Stimulated activated CD8-positive, alpha-beta memory T cell treated with anti-CD3 and anti-CD28 coated beads, Interleukin-4, amount 100 ng/mL, for 1 hour (primary cell): ENCODE measurements at places on chromosomes 16 and 17.

DNA sequence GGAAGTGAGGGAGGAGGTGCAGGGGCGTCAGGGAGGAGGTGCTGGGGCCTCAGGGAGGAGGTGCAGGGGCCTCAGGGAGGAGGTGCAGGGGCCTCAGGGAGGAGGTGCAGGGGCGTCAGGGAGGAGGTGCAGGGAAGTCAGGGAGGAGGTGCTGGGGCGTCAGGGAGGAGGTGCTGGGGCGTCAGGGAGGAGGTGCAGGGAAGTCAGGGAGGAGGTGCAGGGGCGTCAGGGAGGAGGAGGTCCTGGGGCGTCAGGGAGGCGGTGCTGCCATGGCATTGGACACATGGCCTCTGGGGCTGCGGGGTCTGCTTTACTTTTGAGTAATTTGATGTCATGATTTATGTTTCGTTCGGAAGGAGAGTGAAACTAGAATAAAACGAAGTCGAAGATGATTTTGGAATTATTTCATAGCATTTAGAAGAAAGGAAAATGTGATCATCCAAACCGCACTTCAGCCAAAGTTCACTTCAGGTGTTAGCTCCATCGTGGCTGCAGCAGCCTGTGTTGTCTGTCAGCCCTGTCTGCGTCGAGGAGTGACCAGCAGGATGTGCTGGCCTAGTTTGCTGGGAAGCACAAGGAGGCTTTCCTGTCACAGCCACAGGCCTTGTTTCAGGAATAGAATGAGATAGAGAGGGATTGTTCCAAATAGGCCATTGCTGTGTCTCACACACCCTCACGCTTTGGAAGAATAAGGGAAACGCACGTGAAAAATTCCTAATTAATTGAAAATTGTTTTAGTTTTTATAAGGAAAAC lies 42.8 kb downstream of the RAB11FIP3 start:
- DNase-seq, result no peak

GRCh38 chr16:79721270-79721669 lies 120.7 kb upstream of the MAF start:
- DNase-seq, result no peak

GRCh38 chr16:84553873-84554399 lies 49.5 kb upstream of the MEAK7 start:
- DNase-seq, result no peak

DNA sequence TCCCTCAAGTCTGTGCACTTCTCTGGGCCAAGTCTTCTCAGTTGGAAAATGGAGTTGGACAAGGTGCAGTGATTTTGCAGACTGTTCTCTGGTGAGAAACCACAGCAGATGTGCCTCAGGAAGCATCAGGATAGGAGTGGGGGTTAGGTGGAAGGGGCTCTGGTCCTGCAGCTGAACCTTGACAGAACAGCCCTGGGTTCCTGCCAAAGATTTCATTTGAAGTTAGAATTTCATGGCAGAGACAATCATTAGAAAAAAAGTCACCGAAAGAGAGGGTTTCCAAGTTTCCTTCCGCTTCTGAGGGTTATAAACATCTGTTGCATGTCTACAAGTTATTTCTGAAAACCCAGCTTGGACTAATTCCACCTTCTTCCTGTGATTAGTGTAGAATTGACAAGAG lies 80.4 kb upstream of the IRX3 start:
- DNase-seq, result no peak

- no peak for DNase-seq
Measured at GRCh38 chr16:88761830-88762229, 23.2 kb downstream of the PIEZO1 start.

GRCh38 chr16:63488955-63489354 lies 1452.7 kb upstream of the CDH8 start:
- no peak for DNase-seq

DNA sequence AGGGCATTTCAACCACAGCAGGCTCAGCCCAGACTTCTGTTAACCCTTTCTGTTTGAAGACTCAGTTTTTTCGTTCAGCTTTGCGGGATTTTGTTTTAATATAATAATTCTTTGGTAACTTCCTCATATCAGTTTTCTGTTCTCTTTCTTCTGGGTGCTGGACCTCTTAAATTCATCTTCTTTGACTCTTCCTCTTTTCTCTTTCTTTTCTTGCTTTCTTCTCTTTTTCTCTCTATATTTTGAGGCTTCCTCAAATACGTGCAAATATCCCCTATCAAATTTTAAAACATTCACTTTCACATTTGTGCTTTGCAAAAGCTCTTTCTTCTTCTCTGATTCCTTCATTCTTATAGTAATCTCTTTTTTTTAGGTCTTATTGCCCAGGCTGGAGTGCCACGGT lies 136.3 kb downstream of the HS3ST3B1 start:
- DNase-seq, result no peak

GRCh38 chr16:47613251-47613650 lies 152.1 kb downstream of the PHKB start:
- no peak for DNase-seq

- DNase-seq, result no peak
Measured at GRCh38 chr17:28124962-28125361, 82.5 kb downstream of the NLK start.

GRCh38 chr17:63649813-63650212 lies 27.6 kb downstream of the MAP3K3 start:
- no peak for DNase-seq

- DNase-seq, result no peak
Measured at GRCh38 chr16:78116946-78117345, 17.5 kb downstream of the WWOX start.

- no peak for DNase-seq
Measured at GRCh38 chr16:57999366-57999970, 1.0 kb downstream of the ZNF319 start.

- DNase-seq, result no peak
Measured at GRCh38 chr16:75073545-75074303, 42.9 kb downstream of the LDHD start.

DNA sequence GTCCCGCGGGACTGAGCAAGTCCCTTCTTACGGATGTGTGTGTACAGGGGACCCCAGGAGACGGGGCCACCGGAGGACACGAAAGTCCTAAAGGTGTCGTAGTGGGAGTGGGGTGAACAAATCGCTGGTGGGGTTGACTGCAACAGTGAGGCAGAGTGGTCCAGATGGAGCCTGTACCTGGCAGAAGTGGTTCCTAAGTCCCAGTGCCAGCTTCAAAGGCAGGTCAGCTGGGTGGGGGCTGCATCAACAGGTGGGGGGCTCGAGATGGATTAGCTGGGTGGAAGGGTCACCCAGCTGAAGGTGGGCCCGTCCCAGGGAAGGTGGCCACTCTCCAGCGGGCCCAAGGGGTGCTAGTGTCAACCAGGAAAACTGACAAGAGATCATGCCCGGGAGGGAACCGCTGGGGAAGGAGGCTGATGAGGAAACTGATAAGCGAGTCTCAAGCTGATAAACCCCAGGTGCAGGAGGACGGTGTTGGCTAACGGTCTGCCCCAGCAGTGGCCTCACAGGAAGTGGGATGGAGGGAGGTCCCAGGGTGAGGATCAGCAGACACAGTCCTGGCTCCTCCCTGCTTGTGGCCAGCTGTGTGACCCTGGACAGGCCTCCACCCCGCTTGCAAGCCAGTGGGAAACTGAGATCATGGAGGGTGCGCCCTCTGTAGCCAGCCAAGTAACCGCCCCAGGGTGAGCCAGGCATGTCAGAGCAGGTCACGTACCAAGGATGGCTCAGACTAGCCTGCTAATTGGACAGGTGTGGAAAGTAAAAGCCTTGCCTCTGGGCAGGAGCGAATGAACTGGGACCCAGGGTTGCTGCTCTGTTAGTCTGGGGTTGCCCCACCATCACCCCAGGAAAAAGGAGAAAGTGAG lies 1.0 kb downstream of the ORAI3 start:
- DNase-seq, result no peak

- DNase-seq, result no peak
Measured at GRCh38 chr17:50209472-50210239, 8.2 kb upstream of the COL1A1 start.

GRCh38 chr16:51952500-51952899 lies 594.4 kb downstream of the TOX3 start:
- no peak for DNase-seq

DNA sequence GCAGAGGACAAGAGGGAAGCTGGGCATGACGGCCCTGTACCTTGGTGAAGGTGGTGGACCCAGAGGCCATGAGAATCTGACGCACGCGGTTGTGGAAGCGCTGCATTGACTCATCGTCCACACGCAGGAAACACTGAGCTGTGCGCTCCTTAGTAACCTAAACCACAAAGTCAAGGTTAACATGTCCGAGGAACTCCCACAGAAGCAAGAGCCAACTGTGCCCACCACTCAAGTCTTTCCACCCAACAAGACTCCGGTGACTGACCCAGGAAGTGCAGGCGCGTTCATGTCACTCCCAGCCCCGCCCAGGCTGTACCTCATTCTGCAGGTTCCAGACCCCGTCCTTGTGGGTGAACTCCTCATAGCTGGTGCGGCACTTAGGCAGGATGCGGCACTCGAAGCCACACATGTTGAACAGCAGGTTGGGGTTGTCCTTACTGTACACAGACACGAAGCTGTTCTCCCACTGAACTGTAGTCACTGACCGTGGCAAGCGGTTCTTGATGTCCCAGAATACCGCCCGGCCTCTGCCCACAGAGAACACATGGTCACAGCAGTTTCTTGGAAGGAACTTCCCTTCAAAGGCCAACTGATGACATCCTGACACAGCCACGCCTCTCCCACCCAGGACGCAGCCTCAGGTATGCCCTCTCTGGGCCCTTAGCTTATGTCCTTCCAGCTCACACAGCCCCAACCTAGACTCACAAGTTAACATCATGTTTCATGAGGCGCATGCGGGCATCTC lies 11.5 kb downstream of the PRPF8 start:
- DNase-seq, result no peak

DNA sequence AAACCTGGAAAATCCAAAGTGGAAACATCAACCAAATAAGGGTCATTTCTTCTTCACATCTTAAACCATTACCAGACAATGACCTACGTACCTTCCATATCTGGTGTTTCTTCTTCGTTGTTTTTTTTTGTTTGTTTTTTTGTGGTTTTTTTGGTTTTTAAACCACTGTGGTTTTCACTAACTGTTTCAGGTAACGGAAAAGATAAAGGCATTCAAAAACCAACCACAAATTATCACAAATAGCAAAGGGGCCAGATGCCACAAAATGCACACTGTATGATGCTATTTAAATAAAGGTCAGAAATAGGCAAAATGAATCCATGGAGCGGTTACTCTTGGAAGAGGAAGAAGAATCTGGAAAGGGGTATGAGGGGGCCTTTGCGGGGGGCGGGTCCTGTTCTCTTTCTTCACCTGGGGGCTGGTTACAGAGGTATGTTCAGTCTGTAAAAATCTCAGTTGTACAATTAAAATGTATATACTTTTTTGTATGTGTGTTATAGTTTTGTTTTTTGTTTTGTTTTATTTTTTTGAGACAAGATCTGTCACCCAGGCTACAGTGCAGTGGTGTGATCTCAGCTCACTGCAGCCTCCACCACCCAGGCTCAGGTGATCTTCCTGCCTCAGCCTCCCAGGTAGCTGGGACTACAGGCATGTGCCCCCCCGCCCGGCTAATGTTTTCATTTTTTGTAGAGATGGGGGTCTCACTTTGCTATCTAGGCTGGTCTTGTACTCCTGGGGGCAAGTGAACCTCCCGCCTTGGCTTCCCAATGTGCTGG lies 29.6 kb downstream of the LITAF start:
- DNase-seq, result no peak

DNA sequence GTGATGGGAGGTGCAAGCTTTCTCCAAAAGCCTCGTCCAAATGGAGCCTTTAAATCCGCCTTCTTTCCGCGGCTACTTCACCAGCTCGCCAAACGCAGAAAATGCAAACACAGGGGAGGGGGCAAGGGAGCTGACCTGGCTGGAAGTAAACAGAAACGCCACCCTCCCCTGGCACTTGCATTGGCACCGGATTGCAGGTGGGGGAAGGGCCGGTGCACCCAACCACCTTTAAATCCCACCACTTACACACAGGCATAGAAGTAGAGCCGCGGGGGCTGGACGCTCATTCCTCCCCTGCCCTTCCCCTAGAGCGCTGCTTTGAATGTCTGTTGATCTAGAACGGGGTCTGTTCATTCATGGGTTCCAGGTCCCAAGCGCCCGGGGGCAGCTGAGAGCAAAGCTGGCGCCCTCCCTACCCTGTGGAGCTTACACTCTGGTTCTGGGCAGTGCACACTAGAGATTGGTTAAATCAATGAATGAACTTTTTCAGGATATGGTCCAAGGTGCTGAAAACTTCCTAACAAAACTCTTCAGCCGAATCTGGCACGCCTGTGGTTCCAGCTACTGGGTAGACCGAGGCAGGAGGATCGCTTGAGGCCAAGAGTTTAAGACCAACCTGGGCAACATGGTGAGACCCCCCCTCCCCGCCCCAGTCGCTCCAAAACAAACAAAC lies 920 bp upstream of the ZCCHC14 start:
- DNase-seq, result no peak

DNA sequence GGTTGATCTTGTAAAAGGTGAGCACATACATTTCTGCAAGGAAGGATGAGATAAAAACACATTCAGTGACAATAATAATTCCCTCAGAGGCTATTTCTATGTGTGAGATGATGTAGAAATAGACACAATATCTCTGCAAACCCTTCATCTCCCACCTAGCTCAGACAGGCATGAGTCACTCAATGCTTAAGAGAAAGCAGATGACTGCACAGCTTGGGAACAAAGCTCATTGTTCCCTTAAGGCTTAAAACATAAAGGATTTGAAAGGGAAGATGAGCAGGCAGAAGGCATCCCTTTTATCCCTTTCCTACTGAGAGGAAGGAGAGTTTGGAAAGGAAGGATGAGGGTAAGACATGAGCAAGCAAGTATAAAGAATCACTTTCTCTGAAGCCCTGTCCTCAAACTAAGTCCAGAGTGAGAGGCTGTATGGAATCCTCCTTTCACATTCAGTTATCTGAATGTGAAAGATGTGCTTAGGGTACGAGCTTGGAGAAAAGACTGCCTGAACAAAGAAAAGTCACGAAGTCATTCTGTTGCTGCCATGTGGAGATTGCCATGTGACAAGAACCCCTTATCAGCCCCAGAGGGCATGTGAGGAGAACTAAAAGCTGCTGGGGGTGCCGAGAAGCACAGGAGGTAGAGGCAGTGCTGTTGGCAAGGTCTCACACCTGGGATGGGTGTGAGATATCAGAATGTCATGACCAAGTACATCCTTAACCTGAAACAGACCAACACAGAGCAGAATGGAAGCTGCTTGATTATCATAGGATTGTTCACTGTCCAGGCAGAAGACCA lies 58.2 kb downstream of the CNTNAP4 start:
- DNase-seq, result no peak

GRCh38 chr17:1000597-1001461 lies 3.9 kb downstream of the TIMM22 start:
- DNase-seq, result no peak

- no peak for DNase-seq
Measured at GRCh38 chr17:50060951-50061712, 5.2 kb downstream of the ITGA3 start.

- no peak for DNase-seq
Measured at GRCh38 chr16:82585675-82586074, 41.1 kb upstream of the CDH13 start.
